ENCODE measurements at places on chromosomes 16 and 17.

DNA sequence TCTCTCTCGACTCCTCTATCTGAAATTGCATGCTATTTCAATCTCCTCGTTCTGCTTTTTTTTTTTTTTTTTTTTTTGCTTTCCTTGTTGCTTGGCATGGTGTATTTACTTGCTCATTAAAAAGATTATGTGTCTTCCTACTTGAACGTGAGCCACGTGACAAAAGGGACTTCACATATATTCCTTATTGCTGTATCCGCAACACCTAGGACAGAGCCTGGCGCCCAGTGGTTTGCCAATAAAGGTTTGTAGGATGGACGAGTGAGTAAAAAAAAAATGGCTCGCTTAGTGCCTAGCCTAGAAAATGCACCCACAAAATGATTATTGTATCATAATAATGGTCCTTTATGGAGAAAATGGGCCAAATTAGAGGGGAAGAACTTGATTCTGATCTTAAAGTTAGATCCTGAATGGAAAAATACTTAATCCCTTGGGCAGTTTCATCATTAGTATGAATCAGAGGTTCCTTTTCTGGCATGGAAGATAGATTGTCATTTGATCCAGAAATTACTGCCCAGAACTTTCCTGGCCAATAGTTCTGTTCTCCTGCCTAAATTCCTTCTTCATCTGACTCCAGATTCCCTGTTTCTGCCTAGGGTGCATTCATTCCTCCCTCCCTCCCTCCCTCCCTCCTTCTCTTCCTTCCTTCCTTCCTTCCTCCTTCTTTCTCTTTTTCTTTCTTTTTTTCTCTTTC lies 13.6 kb upstream of the TMEM220 start:
- DNase-seq: no peak

- DNase-seq: no peak
These were observed 16.7 kb downstream of the ASGR2 start for GRCh38 chr17:7097940-7098339.

GRCh38 chr17:41913798-41914197 lies 5.0 kb downstream of the ACLY start:
- no peak for DNase-seq

GRCh38 chr16:5556158-5556810 lies 458.7 kb upstream of the EEF2KMT start:
- DNase-seq: no peak

GRCh38 chr16:88920618-88921590 lies 54.4 kb upstream of the PABPN1L start:
- DNase-seq: no peak

DNA sequence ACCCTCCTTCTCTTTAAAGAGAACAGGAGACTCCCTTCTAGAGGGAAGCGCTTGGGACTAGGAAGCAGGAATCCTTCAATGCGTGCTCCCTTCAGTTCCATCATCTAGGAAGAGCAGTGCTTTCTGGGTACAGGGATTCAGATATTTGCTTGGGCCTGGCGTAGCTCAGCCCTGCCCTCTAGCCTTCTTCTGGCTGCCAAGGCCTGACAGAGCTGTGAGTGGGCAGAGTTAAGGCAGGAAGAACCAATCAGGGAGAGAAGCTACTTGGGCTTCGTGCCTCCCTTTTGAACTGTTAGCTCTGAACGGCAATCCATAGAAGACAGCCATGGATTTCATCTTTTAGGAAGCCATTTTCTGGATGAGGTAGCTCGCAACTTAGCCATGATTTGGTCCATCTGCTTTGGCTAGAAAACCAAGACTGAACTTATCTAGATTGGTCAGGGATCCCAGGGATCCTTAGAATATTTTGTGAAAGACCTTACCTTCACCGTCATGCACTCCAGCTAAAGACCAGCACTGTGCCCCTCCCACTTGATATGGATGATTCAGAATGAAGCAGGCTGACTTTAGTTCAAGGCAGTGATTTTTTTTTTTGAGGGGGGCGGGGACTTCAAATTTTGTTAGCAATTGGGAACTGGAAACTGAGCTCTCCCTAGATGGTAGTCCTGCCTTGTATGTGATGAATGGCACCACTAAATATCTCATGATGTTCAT lies 2.5 kb upstream of the CORO6 start:
- DNase-seq: no peak

DNA sequence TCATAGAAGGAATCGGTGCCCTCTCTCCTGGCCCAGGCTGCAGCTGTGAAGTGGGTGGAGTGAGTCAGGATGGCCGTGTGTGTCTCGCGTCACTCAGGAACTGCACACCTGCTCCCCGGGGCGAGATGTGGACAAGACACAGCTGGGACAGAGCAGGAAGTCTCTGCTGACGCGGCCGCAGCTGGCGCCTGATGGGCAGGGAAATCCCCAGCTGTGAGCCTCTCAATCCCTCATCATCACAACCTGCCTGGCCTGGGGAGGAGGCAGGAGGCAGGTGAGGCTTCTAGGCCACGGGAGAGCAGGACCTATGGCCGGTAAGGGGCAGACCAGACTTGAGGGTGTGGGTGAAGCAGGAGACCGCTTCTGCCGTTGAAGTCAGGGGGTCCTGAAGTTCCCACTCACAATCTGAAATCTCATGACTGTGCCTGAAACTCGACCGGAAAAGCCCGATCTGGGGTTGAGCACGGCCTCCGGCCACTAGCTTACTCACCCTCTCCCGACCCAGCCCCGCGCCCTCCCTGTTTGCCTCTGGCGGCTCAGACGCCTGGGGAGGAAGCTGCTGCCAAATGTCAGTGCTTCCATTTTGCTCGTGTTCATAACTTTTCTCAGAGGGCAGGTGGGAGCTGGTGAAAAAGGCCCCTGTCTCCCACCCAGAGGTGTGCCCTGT lies 1.1 kb upstream of the TRPV3 start:
- peak; percentile 38 for DNase-seq

DNA sequence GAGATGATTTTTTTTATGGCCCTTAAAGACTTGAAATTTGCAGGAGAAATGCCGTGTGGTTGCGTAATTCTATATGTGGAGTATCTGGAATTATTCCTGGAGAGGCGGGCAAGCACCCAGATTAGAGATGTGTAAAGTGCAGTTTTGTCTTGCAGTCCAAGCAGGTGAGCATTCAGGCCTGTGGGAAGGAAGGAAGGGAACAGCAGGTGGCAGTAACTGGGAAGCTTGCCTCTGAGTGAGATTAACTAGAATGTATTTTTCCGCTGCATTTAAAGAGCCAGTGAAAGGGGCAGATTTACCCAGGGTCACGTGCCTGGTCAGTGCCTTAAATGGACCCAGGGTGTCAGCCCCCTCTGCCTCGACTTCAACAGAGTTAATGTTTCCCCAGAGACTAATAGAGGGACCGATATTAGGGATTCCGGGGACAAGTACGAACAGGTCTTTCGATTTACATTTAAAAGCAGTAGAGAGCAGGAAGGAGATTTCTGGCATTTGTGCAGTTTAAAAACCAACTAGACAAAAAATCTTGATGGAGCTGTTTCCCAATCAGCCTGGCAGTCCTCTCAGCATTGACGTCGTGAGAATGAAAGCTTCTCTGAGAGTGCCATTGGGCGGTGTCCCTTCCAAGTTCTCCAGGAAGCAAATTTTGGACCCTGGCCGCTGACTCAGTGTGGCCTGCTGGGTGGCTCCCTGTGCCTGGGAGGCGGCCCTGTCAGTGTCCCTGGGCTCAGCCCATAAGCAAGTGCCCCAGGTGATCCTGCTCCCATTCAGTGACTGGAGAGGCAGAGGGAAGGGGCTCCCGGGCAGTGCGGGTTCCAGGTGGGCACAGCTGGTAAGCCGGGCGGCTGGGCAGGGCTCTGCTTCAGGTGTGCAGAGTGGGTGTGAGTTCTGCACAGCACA lies 38.2 kb downstream of the KSR1 start:
- no peak for DNase-seq

GRCh38 chr17:55774846-55775271 lies 24.0 kb downstream of the PCTP start:
- no peak for DNase-seq

- DNase-seq: no peak
These were observed 165.6 kb upstream of the KCNJ16 start for GRCh38 chr17:69909389-69909788.

DNA sequence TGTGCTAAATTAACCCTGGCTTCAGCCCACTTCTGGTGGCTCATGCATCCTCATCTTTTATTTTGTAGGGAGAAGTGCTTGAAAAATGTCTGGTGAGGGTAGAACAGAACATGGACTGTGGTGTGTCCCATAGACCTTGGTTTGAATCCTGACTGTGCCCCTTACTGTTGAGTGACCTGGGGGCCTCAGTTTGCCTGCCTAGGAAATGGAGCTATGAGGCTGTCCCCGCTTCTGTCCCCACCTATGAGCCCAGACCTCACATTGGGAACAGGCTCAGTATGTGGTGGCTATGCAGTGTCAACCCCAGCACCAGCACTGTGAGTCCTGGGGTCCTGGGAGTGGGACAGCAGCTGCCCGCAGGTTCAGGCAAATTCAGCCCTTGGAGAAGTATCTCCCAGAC lies 186.3 kb upstream of the GSE1 start:
- DNase-seq: no peak

- no peak for DNase-seq
These were observed 25.1 kb upstream of the ABCA3 start for GRCh38 chr16:2365397-2366294.

DNA sequence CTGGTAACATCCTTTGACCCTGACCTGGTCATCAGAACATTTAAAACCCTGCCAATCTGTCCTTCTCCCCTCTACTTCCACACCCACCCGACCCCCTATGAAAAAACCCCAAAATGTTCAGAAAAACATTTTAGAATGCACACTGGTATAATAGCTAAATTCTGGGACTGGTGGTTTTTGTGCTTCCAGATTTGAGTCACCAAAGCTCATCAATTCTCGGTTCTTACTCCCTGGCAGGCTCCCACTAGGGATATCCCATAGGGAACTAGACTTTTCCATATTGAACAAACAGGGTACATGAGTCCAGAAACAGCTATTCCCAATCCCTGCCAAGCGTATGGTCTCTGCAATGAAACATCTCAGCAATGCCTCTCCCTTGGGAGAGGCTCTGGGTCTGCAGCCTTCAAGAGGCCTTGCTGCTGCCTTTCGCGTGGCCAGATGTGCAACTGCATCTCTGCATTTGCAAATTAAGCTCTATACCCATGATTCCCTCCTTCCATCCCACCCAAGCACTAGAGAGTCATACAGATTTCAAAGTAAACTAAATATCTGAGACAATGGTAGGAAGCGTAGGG lies 67.7 kb downstream of the SMG6 start:
- no peak for DNase-seq

DNA sequence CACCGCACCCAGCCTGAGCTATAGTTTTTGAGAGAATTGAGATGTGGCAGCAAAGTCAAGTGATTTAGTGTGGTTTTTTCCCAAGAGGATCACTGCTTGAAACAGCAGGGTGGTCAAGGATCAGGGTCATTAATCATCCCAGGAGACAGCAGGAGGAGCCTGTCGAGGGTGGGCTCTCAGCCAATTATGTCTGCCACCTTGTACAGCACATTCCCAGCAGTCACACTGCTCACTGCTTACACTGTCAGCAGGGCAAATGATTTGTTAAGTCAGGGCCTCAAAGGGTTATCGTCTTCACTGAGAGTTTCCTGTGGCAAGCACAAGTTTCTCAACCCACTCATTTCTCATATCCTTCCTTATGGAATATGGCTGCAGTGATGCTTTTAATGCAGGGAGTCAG lies 13.2 kb downstream of the B3GNT9 start:
- DNase-seq: no peak

DNA sequence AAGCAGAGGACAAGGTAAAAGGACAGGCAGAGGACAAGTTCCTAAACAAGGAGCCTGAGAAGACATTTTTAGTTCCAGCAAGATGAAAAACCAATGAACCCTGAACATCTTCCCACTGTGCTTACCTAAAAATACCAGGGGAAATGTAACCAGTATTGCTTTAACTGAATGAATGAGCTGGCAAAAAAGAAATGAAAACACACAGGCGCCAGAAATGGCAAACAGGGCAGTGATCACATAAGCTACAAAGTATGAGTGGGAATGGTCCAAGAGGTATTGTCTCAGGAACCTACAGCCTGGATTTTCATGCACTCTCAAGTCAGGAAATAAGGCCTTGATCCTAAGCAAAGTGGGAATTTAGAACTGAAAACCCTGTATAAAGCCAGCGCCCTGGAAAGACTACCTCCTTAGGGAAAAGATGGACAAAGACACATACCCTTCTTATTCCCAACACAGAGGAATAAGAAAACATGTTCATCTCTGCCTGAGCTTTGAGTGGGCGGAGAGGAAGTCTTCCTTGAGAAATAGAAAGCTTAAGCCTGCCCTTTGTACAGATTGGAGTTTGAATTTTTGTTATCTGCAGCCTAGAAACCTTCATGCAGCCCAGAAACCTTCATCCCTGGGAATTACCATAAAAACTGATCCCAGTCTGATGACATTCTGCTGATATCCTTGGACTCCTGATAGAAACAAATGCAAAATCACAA lies 2.1 kb downstream of the CMTM2 start:
- DNase-seq: no peak

GRCh38 chr17:80427366-80428282 lies 12.7 kb downstream of the ENDOV start:
- DNase-seq: no peak

DNA sequence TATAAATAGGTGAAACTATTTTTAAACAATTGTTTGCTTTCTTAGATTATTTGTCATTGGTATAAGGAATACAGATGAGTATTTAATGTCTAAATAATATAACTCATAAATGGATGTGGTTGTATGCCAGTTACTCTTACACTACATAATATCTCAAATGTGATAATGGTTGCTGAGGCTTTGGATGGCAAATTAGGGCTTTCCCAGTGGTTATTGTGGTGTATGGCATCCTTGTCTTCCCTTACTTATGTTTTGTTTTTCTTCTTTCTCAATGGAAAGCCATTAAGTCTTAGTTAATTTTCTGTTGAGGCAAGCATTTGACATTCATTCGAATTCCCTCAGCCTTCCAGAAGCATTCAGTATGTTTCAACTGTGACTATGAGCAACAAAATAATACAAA lies 10.5 kb downstream of the OMG start:
- DNase-seq: no peak

DNA sequence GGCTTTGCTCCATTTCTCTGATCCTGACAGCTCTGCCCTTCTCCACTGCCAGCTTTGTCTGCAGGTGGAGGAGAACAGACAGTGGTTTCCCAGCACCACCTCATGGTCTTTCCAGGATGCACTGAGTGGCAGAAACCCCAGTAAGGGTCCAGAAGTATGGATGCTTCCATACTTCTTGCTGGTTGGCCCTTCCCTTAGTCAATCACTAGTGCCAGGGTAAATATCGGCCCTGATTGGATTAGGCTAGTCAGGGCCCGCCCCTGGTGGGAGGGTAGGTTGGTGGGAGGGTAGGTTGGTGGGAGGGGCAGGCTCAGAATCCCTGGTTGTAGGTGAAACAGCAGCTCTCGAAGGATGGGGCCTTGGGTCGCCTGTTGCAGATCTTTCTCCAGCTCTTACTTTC lies 10.2 kb downstream of the RNF213 start:
- DNase-seq: peak; percentile 47

DNA sequence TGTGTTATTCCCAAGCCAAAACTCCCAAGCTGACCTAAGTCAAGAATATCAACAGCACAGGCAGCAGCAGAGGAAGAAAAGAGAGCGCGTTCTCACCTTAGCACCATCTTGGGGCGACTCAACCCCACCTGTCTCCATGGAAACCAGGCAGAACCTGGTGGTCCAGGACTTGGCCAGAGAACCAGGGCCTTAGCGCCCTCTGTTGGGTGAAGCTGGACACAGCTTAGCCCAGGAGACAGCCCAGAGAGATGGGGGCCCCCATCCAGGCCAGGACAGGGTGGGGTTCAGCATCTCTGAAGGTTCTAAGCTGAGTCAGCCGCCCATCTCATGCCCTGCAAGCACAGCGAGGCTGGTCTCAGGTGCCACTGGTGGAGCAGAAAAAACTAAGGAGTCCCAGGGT lies 60.1 kb upstream of the TMEM132E start:
- DNase-seq: peak; percentile 6

All from stimulated activated CD4-positive, alpha-beta T cell treated with anti-CD3 and anti-CD28 coated beads, Interleukin-4, amount 100 ng/mL, for 48 hours (primary cell).